NCI-H524 (cell line): ENCODE measurements at places on chromosomes 6 and 20.

GRCh38 chr6:129033581-129033980 is 150.6 kb downstream of the LAMA2 start:
- no peak for DNase-seq

- peak; percentile 17 for DNase-seq
Measured at GRCh38 chr6:125271486-125272159, 30.1 kb downstream of the HDDC2 start.

DNA sequence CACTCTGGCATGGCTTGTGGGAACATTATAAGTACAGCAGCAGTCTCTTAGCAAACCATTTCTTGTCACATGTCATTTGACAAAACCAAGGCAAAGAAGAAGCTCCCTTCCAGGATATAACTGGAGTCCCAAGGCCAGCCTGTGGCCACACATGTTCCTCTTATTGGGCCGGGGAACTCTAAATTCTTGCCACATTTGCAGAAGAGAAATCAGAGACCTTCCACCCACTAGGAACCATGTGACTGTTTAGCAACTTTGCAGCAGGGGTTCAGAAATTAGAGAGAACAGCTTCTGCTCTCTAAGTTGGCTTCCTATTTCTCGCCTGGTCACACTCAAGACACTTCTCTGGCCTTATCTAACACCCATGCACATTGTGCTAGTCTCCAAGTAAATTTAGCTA is 20.4 kb upstream of the MEP1A start:
- no peak for DNase-seq

DNA sequence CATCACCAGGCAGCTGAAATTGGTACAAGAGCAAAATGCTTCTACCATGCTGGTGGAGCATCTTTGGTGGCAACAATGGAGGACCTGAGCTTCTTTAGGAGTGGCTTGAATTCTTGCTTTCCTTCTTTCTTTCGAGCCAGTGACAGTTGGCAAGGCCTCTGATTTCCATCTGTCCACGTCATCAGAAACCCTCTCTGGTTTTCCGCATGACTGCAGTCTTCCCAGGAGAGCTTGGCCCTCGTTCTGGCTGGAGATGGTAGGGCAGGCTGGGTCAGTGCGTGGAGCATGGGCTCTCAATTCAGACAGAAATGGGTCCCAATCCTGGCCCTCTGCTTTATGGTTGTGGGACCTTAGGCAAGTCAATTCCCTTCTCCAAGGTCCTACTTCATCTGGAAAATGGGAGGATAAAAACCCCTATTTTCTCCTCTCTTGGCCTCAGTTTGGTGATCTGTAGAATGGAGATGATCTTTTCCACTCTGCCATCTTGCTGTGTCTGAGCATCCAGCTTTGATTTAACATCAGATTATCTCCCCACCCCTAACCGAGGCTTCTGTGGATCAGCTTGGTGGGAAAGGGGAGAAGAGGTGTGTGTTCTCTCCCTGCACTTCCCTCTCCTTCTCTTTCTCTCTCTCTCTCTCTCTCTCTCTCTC is 3.6 kb upstream of the BPIFB1 start:
- DNase-seq = peak; percentile 78

GRCh38 chr6:49676671-49677281 is 36.6 kb downstream of the CRISP2 start:
- DNase-seq = no peak

- no peak for DNase-seq
Measured at GRCh38 chr6:38127284-38127683, 307.8 kb downstream of the ZFAND3 start.

DNA sequence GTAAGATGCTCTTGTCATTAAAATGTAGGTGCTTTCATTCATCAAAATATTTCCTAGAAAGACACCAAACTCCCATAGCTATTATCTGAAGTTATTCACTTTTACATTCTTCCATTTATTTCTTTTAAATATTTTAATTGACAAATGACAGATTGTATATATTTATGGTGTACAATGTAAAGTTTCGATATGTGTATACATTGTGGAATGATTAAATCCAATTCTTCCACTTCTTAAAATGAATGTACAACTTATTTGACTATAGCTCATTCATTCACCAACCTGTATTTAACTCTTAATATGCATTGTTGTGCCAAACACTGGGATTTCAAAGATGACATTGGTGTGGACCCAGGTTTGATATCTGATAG is 41.0 kb downstream of the CCN2 start:
- no peak for DNase-seq

- DNase-seq = peak; percentile 76
Measured at GRCh38 chr6:40760887-40761286, 173.7 kb upstream of the LRFN2 start.

DNA sequence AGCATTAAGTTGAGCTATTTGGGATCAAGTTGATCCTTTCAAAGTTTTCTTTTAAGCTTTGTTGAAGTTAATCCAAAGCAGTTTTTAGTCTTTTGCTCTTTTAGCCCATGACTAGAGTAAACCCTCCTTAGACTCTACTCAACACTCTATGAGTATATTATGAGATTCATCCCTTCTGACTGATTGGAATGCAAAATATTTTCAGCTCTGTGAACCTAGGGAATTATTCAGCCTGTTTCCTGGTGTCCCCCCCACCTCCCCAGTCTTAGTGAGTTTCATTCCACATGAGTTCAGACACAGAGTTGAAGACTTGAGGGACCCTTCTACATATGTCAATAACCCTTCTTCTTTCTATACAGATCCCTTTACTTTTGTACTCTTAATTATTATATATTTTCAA is 413.7 kb downstream of the RFPL4B start:
- DNase-seq = no peak

DNA sequence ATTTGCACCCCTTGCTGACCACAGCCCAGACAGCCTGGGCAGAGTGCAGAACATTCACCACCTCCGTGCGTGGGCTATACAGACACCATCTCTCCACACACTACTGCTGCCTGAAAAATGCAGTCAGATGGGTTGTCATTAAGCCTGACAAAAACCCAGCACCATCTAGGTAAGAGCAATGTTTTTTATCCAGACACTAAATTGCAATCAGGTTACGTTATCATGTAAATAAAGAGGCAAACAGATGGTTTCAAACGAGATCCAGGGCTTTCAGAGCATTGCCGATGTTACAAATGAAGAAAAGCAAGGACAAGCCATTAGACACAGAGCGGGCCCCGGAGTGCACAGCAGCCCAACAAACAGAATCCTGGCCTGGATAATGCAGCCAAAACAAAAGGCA is 269.6 kb downstream of the PKHD1 start:
- DNase-seq = no peak

GRCh38 chr6:63685446-63686379 is 50.1 kb downstream of the PHF3 start:
- no peak for DNase-seq

- no peak for DNase-seq
Measured at GRCh38 chr6:139308936-139309603, 17.3 kb upstream of the TXLNB start.

GRCh38 chr6:2028457-2029038 is 216.9 kb downstream of the GMDS start:
- no peak for DNase-seq
